ENCODE measurements at places on chromosomes 6 and 20.

- DNase-seq = no peak
These were observed 21.6 kb upstream of the CALHM6 start for GRCh38 chr6:116439522-116440051.

GRCh38 chr20:8711501-8711900, 357.4 kb upstream of the PLCB4 start:
- DNase-seq = no peak

- DNase-seq = no peak
These were observed 527 bp downstream of the TOMM34 start for GRCh38 chr20:44959638-44960102.

DNA sequence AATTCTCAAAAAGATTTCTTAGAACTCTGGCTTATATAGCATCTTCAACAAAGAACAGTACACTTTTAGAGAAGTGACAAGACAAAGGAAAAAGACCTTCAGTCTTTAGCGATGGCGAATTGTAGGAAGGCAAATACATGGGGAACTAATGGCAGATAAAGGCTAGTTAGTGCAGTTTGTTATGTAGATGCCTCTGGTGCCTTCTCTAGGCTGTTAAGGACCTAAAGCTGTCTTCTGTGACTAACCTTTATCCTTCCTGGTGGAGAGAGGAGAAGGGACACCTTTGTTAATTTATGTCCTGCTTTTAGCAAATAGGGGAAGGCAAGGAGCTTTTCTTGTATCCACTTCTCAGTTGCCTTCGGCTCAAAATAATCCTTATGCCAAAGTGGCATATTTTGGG, 7.2 kb downstream of the ANKRD6 start:
- DNase-seq = no peak

DNA sequence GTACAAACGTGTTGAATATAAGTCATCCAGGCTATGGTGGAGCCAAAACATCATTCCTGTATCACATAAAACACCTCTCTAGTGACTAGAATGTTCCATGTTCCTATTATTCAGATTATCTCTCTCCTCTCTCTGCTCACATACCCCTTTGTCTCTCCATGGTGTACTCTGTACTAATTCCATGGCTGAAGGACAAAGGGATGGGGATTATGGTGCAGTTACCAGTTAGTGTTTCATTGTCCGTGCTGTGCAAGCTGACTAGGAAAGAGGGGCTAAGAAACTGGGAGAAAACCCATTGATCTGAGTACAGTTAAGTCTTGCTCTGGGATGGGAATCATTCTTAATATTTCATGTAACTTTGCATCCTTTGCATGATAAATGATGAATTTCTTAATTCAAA, 397.4 kb upstream of the NOX3 start:
- no peak for DNase-seq

- no peak for DNase-seq
These were observed 244.4 kb downstream of the SLC24A3 start for GRCh38 chr20:19456595-19457395.

- DNase-seq = no peak
These were observed 25.2 kb downstream of the LCA5 start for GRCh38 chr6:79512014-79512413.

- DNase-seq = no peak
These were observed 54.7 kb upstream of the SYNJ2 start for GRCh38 chr6:157927011-157927410.

DNA sequence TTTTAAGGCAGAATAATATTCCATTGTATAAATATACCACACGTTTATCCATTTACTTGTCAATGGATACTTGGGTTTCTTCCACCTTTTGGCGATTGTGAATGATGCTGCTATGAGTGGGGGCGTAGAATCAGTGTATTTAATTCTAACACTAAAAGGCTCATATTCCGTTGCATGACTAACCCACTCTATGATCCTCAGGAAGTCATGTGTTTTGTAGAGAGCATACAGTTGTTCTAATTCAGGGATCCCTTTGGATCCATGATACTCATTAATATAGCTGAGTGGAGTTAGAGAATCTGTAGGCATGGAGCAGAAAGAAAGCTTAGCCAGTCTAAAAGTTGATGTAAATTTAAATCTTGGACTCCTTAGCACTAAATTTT, 74.2 kb upstream of the TMEM170B start:
- DNase-seq = no peak

- no peak for DNase-seq
These were observed 627.7 kb downstream of the QKI start for GRCh38 chr6:164042212-164042611.

All from LoVo (cell line).